GM12865 (cell line): ENCODE measurements at places on chromosomes 1 and 21.

DNA sequence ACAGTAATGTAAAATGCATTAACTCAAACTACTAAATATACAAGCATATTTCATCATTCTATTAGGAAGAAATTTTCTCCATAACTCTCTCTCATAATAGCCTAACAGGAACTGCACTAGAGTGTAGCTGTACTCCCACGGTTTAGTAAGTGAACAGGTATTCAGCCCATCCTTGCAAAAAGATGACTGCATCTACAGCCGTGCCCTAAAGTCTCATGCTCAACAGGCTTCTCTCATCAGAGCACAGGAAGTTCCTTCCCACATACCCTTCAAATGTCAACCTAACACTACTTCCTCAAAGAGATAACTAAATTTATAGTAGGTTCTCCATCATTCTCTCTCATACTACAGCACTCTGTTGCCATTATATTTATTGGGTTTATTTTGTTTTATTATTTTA, 251.6 kb downstream of the AKT3 start:
- peak; percentile 26 for DNase-seq

GRCh38 chr21:46660505-46660904, 25.0 kb downstream of the PRMT2 start:
- DNase-seq = no peak

DNA sequence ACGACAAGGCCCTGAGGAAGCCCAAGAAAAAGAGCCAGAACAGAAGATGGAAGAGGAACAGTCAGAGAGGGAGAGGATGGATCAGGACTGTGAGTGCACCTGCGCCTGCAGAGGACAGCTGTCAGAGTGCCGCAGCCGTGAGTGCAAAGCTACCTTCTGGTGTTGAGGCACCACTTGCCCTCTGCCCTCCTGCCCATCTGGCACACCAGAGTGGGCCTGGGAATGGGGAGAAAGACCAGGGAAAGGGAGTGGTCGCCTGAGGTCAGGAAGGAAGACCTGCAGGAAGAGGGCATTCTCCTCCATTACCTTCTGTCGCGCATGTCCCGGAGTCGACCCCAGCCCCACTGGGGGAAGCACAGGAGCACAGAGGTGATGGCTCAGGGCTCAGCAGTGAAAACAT, 26.2 kb downstream of the VASH2 start:
- DNase-seq = no peak

DNA sequence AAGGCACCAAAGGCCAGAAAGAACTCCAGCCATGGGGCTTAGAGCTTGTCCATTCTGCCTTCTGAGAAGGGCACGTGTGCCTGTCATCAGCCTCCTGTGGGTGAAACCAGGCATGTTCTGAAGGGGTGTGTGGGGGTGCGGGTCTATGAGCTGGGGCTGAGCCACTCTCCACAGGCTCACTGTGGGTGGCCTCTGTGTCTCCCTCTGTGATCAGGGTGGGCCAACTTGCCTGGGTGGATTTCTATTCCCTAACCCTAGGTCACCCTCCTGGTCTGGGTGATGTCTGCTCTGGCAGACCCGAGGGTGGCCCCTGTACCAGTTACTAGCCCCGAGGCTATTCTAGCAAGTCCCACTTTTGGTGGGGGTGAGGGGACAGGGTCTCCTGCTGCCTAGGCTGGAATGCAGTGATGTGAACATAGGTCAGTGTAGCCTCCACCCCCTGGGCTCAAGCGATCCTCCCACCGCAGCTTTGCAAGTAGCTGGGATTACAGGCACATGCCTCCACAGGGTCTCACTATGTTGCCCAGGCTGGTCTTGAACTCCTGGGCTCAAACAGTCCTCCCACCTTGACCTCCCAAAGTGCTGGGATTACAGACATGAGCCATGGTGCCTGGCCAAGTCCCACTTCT, 94.4 kb downstream of the TRIM11 start:
- DNase-seq = no peak

- no peak for DNase-seq
Measured at GRCh38 chr21:37435120-37435519, 68.5 kb downstream of the DYRK1A start.

GRCh38 chr1:3021233-3021671, at the start of gene ACTRT2:
TSS of gene ACTRT2 (plus strand) at chr1:3021467. CDS start at chr1:3021687, 220 bp downstream.
- no peak for DNase-seq

DNA sequence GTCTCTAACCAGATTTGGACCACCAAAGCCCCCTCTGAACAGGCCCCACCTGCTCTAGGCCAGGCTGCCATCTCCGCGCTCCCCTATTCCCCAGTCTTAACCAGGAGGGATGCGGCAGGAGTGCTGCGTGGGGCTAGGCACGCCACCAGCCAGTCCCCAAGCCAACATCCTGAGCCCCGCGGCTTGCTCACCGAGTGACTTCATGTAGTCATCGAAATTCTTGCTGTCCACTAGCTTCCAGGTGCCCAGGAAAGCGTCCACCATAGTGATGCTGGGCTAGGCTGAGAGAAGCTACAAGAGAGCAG, 173 bp downstream of the FABP3 start:
- no peak for DNase-seq

DNA sequence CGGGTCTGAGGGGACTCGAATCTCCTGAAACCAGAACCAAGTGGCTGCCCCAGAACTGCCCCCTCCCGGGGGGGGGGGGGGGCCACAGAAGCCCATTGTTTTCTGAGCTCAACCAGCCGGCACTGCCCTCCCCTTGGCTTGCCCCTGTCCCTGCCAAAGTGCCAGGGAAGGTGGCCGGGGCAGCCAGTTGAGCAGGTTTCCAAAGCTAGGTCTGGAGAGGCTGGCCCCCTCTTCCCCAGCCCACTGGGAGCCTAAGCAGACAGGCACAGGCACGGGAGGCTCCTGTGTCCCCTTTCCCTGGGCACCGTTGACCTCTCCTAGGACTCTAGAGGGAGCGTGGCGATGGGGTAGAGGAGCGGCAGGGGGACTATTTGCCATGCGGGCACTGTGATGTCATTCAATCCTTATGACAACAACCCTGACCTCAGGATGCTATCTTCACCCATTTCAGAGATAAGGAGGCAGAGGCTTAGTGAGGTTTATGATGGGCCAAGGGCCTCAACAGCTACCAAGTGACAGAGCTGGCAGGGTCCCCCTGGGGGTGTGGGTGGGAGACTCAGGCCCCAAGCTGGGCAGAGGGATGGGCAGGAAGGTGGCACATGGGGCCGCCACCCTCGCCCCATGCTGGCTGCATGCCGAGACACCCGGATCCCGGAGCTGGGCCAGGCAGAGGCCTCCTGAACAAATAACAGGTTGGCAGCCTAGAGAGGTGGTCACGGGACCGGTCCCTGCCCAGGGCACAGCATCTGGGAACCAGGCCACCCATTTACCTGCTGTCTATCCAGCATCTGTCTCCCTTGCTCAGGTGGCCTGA, 35.0 kb downstream of the RAP1GAP start:
- DNase-seq = no peak
